ENCODE measurements at places on chromosomes 4 and X. TPM values are rescaled to one million over a fixed set of nuclear protein-coding genes. Genes with fewer than 3 reads are reported as not detected.

PPM1K gene
- polyA plus RNA-seq = 12.9 TPM

VSIG4 gene
- 3.2 TPM for polyA plus RNA-seq

CCSER1 gene
- 5.2 TPM for polyA plus RNA-seq

PRICKLE3 gene
- 9.3 TPM for polyA plus RNA-seq

TRIM75 gene
- not detected for polyA plus RNA-seq

FAM47E gene
- polyA plus RNA-seq = 11.1 TPM

RAB33A gene
- polyA plus RNA-seq = 7.7 TPM

ENAM gene
- 0.64 TPM for polyA plus RNA-seq

SCFD2 gene
- 5.6 TPM for polyA plus RNA-seq

LANCL3 gene
- polyA plus RNA-seq = 0.30 TPM

CXCL1 gene
- 28.8 TPM for polyA plus RNA-seq

SERTM2 gene
- polyA plus RNA-seq = 3.8 TPM

MAGT1 gene
- 32.6 TPM for polyA plus RNA-seq

NUP62CL gene
- 1.7 TPM for polyA plus RNA-seq

IL1RAPL2 gene
- not detected for polyA plus RNA-seq

DNA sequence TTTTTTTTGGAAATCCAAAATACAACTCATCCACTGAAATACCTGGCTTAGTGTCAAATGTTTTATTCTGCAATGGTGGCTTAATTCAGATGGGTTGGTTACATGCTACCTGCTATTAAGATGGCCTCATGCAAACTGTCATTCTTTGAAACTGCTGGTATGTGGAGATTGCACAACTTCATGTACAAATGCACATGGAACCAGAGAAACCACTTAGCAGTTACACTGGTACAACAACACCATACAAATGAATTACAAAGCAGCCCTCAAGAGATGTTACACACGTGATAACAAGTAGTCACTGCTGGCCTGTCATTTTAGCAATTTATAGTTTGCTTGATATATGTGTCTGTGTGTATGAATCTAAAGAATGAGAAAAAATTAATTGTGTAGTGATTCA is 84.6 kb upstream of the STS start:
- no peak for DNase-seq

DNA sequence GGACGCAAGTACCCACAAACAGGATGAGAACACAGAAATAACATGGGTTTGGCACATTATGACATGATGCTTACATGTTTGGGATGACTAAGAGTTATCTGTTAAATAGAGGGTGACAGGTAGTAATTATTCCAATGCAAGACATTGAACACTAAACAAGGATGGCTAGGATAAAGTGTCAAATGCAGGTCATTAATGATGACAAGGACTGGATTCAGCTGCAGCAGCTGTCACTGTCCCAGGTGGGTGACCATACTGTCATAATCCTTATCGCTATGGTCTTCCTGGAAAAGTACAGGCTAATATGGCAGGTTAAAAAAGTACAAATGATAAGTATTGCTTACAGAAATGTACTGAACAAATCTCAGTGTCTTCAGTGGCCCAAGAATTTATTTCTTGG is 123.9 kb downstream of the ANTXR2 start:
- no peak for DNase-seq

GRCh38 chr4:88791274-88791673 is 93.6 kb upstream of the NAP1L5 start:
- no peak for DNase-seq

- no peak for DNase-seq
Observed at GRCh38 chrX:47707031-47707780, 48.2 kb upstream of the UXT start.

DNA sequence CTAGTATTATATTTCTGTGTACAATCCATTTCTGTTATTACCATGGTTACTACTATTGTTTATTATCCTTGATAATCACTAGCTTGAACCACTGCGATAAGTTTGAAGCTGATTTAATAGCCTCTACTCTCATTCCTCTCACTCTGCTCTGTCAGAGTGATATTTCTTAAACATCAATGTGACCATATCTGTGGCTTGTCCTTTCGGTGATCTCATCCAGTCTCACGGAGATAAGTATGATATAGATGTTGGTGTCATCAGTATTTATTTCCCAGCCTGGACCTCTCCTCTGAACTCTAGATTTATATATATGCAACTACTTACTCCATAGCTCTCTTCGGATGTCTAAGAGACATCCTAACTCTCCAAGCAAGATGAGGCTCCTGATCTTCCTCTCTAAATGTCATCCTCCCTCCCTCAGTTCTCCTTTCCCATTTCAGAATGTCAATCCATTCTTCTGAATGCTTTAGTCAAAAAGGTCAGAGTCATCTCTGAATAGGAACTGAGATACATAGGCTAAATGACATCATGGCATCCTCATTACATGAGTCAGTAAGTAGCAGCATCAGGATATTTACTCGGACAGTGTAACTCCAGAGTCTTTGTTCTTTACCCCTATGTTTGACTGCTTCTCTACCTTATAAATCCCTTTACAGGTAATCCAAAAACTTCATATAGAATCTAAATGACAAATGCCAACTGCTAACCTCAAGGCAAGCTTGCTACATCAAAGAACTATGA is 129.5 kb downstream of the PACRGL start:
- DNase-seq = no peak

DNA sequence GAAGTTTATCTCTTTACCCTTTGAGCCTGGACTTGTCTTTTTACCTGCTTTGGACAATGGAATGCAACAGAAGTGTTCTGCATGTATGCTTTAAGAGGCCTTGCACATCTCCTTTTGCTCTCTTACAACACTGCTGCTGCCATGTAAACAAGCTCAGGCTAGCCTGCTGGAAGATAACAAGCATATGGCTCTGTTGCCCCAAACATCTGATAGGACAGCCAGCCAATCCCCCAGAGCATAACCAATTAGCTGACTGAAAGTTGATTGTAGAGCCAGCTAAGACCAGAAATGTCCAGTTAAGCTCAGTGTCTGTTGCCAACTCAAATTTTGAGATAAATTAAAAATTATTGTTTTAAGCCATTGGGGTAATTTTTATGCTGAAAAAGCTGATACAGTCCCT is 510.6 kb upstream of the CNKSR2 start:
- no peak for DNase-seq

GRCh38 chr4:154368060-154368459 is 123.5 kb downstream of the DCHS2 start:
- no peak for DNase-seq

- no peak for DNase-seq
Observed at GRCh38 chrX:125895518-125895917, 270.6 kb downstream of the DCAF12L2 start.

DNA sequence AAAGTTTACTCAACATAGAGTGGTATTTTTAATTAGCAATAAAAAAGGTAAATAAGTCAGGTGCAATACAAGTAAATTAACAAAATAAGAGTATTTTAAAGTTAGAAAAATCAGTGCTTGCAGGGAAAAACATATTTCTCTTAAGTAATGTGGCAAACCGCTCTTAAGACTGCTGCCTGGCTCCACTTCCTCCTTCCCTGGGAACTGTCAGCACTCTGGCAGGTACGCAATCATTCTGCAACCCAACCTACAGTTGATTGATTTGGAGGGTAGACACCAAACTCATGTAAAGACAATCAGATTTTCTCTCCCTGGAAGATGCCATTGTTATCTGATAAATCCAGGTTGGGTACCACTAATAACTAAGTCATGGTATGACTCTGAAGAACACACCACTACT is 63.9 kb downstream of the PPP3CA start:
- DNase-seq = no peak

GRCh38 chr4:85603437-85604336 is 128.7 kb downstream of the ARHGAP24 start:
- DNase-seq = no peak

- DNase-seq = peak; percentile 31
Observed at GRCh38 chrX:133414406-133415275, 648 bp downstream of the GPC4 start.

DNA sequence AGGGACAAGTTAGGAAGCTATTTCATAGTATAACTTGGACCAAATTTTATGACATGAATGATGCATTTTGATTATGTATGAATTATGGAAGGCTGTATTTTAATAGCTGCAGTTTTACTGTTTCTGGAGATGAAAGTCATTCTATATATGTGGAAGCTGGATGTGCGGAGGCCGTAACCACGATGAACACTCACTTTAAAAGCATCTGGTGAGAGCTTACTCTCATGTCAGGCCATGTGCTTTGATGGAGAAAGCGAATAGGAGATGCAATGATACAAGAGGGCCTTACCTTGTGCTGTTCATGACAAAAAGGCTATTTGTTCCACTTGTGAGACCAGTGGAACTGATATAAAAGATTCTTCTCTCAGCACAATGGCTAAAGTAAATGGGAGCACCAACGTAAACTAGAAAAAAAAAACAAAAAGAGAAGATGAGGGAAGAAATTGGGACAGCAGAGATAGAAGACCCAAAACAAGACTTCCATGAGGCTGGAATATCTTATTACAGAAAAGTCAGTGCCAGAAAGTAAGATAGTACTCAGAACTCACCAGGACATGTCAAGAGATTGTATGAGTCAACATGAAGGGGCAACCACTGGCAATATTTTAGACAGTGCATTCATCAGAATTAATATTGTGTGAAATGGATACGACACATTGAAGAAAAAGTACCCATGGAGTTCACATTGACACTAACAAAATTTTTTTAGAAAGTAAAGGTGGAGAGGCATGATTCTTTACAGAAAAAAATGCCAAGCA is 63.3 kb upstream of the GAB1 start:
- DNase-seq = no peak

GRCh38 chr4:94934201-94934600 is 176.4 kb downstream of the BMPR1B start:
- no peak for DNase-seq

DNA sequence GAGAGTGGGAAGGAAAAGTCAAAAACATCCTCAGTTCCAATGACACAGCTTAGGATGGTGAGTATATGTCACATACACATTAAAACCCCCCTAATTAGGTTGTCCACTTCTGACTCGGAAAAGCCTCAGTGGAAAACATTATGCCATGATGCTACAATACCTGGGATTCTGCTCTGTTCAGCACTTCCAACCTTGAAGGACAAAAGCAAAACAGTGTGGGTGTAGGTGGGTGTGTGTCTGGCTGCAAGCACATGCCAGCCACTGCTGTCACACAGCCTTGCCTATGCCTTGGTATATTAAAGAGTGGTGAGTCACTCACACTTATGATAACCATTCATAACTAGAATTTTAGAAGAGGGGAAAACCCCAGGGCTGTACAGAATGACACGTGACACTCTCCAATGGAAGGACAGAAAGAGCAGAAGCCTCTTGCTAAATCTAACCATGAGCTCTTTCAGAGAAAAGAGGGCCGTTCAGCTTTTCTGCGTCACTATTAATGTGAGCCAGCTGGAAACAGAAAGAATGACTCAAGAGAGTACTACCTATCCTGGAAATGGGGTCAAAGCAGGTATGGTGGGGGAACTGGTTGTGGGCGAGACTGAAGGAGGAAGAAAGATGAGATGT is 159.6 kb downstream of the TET2 start:
- no peak for DNase-seq

GRCh38 chr4:95158626-95159025 is 390.1 kb downstream of the UNC5C start:
- no peak for DNase-seq

DNA sequence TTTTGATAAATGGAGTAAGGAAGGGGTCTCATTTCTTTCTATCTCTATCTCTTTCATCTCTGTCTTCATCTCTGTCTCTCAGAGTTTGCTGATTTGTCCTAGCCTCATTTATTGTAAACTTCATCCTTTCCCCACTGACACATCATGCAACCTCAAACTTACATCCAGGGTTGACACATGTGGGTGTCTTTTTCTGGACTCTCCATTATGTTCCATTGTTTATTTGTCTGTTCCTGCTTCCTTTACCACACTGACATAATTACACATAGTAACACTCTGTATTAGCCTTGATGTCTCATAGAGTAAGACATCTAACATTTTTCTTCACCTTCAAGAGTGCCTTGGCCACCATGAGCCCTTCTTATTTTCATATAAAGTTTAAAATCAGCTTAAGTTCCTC is 8.1 kb upstream of the SRD5A3 start:
- DNase-seq = no peak

DNA sequence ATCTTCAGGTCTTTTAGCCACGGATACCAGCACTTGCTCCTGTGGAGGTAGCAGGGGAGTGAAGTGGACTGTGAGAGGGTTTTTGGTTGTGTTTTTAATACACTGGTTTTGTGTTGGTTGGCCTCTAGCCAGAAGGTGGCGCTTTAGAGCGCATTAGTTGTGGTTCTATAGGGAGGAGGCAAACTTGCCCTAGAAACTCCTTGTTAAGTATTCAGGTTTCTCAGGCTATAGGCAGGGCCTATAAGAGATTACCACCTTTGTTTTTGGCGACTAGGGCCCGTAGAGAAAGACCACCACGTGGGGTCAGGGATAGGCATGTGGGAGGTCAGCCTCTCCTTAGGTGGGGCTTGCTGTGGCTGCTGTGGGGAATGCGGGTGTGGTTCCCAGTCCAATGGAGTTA is 221.6 kb upstream of the SPANXN4 start:
- no peak for DNase-seq

DNA sequence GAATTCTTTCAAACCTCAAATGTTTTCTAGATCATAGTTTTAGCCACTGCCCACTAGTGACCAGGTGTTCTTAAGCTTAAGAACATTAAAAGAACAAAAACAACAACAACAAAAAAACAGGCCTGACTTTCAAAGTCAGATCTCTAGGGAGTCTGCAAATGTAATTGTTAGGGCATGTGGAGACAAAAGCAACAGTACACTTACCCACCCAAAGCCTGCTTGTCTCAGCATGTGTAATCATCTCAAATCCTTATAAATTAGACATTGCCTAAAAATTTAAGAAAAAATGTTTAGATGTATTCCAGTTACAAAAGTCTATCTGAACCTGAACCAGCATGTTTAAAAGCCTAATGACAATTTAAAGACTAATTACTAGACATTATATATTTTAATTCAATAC is 79.9 kb downstream of the SLC7A11 start:
- no peak for DNase-seq

- DNase-seq = peak; percentile 73
Observed at GRCh38 chrX:13506574-13506973, 62.8 kb upstream of the EGFL6 start.

DNA sequence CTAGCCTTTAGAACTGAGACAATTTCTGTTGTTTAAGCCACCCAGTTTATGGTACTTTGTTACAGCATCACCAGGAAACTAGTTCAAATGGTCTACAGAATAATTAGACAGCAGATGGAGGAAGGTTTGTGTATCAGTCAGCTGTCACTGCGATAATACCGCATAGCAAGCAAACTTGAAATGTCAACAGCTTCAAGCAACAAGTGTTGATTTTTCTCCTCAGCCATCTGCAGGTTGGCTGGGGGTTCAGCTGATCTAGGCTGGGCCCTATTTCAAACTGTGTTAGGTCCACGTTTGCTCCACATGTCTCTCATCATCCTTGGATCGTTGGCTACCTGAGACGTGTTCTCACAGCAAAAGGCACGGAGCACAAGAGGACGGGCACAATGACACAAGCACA is 19.2 kb upstream of the PHEX start:
- no peak for DNase-seq

GRCh38 chr4:53688186-53688790 is 97.0 kb upstream of the LNX1 start:
- peak; percentile 55 for DNase-seq

- no peak for DNase-seq
Observed at GRCh38 chr4:151304755-151305154, 20.6 kb downstream of the SH3D19 start.

- no peak for DNase-seq
Observed at GRCh38 chr4:106522839-106523238, 154.3 kb upstream of the GIMD1 start.
